ENCODE measurements at places on chromosomes 5 and 9.

DNA sequence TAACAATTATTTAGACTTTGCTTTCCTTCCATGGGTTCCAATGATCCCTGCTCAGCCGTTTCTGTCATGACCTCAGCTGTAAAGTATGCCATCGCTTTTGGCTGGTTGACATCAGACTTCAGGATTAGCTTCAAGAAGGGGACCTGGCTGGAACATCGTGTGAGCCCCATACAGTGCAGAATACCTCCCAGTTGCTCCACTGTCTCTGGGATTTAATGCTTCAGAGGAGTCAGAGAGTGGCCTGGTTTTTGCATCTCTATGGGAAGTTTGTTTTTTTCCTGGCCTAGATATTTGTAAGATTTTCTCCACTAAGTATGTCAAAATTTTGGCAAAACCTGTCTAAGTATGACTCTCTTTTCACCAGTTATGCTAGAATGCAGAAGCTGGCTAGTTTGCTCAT, 216.9 kb downstream of the GABBR2 start:
- no peak for DNase-seq

- DNase-seq, result no peak
Observed at GRCh38 chr5:62299600-62299999, 6.4 kb upstream of the KIF2A start.

DNA sequence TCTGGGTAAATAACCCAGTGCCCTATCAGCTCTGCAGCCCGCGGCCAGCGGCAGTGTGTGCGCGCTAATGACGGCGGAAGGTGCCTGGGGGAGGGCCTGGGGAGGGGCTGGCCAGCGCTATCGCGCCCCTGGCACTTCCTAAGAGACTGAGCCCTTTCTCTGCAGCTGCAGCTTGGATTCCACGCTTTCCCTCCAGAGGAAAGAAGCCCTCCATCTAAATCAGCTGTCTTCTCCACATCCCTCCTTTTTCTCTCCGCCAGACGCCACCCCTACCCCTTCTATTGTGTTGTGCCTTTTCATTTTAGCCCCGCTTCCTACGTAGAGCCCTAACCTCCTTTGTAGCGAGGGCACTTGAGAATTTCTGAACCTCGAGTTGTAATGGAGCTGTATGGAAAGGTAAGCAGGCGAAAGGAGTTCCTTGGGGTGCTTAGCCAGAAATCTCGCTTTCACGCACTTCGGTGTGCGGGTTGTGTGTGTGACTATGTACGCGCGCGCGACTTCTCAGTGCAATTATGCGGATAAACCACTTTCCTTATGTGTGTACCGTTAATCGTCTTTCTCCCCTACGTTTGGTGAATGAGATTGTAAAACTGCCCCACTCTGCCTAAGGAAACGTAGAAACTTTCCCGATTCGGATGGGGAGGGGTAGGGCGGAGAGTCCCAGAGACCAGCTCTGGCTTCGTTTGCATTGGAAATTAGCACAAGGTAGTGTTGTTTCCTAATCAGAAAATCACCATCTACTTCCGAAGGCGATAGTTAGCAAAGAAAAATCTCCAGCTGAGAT, 664 bp upstream of the RAB3C start:
- no peak for DNase-seq

DNA sequence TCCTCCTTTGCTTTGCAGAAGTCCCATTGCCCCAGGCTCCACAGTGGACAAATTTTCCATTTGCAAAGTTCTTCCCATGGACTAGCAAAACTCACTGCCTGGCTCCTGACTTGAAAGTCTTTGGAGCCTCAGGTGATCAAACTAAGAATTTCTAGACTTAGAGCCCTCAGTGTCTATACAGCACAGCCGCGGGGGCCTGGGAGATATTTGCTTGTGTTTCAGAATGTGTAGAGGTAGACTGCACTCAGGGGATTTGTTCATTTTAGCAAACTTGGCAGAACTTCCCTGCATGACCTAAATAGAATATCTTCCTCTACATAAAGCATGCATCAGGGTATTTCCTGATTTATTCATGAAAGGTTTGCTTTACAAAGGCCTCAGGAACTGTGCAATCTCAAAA, 384.2 kb upstream of the ZNF462 start:
- DNase-seq, result no peak

GRCh38 chr9:33120620-33121019, 44.1 kb upstream of the SMU1 start:
- DNase-seq, result no peak

- no peak for DNase-seq
Observed at GRCh38 chr9:37066139-37066725, 32.2 kb upstream of the PAX5 start.

GRCh38 chr5:139689631-139690063, 41.5 kb downstream of the CXXC5 start:
- no peak for DNase-seq

DNA sequence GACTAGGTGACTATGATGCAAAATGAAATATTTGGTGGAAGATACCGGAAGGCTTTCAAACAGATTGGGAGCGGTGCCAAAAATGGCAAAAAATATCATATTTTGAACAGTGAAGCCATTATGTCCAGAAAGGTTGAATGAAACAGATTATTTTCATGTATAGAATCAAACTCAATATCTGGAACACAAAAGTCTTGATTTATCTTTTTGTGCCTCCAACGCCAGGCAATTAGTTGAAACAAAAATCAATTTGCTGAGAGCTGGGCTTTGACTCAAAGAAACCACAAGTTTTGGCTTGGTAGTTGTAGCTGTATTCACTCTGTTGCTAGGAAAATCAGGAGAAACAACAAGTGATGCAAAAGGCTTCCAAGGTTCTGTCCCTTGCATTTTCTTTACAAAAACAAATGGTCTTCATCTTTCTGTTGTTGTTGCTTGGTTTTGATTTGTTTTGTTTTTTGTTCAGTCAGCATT, 421.7 kb upstream of the TYRP1 start:
- no peak for DNase-seq

DNA sequence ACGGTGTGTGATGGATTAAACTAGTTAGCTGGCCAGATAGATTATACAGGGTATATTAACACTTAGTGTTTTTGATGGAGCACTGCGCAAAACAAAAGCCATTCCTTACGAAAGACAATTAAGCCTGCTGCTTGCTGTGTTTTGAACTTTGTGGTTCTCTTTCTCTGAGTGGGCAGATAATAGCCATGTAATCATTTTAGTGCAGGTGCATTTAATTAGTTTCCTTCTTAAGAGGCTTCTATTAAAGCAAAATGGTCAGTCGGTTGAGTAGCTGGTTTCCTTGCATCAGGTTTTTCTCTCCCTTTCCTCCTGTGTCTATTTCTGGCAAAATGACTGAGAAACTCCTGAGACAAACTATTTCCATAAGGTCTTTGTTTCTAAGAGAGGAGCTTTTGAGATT, 512.5 kb downstream of the DMAC1 start:
- DNase-seq, result no peak

- no peak for DNase-seq
Observed at GRCh38 chr5:83654427-83654994, 66.1 kb downstream of the HAPLN1 start.

DNA sequence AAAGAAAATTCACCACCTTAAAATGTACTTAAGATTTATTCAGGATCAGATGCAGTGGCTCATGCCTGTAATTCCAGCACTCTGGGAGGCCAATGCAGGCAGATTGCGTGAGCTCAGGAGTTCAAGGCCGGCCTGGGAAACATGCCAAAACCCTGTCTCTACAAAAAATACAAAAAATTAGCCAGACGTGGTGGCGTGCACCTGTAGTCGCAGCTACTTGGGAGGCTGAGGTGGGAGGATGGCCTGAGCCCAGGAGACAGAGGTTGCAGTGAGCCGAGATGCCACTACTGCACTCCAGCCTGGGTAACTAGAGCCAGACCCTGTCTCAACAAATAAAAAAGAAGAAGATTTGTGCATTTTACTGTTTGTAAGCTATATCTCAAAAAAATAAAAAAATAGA, 34.7 kb upstream of the GFPT2 start:
- no peak for DNase-seq

DNA sequence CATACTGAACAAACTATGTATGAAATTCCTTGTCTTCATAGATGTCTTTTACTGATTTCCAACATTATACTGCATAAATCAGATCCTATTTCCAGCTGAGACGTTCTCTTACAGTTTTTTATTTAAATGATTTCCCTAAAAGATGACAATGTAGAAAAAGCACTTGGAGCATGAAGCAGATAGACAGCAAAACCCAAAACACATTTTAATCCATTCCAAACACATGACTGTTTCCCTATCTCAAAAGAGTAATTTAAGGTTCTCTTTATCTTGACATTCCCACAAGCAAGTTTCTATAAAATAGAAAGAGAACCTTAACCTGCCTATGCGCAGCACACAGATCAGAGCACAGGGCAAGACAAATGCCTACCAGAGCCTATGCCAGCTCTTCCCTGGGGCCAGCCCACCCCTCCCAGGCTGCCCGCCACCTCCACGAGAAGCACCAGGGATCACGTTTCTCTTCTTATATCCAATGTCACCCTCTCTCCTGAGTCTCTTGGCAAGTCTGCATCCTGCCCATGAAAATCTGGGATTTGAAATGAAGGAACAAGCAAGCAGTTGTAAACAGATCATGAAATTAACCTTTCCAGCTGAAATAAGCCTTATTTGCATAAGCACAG, 52.4 kb downstream of the RETREG1 start:
- no peak for DNase-seq

GRCh38 chr9:108270561-108270960, 585.2 kb downstream of the ACTL7B start:
- no peak for DNase-seq

DNA sequence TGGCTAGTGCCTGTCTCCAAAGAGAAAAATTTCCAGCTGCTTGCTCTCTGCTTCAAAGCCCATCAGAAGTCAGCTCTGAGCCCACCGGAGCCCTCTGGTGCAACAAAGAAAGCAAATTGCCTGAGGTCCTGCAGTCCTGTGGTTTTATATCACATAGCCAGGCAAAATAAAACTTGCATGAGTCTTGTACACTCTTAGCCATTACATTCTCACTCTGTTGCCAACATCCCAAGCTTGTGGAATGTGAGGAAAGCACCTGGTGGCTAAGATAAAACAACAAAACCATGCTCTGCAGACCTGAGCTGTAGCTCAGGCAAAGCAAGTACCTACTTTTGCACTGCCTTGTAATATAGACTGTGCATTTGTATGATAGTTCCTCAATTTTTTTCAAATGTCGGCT, 133.7 kb downstream of the GPBP1 start:
- no peak for DNase-seq

DNA sequence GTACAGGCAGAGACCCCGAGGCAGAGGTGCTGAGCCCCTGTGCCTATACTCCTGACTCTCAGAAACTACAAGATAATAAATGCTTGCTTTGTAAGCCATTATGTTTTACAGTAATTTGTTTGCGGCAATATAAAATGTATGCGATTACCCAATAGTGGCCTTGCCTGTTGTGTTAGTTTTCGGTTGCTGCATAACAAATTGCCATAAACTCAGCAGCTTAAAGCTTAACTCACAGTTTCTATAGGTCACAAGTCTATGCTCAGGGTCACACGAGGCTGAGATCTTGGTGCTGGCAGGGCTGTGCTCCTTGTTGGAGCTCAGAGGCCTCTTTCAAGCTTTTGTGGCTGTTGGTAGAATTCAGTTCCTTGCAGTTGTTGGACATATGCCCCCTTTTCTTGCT, 114.8 kb downstream of the COL23A1 start:
- DNase-seq, result no peak

DNA sequence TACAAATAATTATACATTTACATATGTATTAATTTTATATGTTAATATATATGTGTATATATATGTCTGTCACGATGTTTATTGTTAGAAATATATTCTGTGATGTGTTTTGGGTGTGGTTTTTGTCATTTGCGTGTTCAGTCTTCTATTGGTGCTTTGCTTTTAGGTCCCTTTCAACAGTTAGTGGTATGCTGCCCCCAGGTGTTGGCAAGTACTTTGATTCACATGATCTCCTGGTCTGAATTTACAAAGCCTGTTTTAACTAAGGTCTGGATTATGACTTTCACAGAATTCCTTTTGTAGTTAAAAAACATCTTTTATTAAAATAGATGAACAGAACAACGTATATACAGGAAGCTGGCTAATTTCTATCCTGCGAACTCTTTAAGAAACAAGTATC, 271.5 kb downstream of the CCDC171 start:
- DNase-seq, result no peak

GRCh38 chr9:127415141-127415540, 9.0 kb upstream of the ZNF79 start:
- DNase-seq, result no peak

DNA sequence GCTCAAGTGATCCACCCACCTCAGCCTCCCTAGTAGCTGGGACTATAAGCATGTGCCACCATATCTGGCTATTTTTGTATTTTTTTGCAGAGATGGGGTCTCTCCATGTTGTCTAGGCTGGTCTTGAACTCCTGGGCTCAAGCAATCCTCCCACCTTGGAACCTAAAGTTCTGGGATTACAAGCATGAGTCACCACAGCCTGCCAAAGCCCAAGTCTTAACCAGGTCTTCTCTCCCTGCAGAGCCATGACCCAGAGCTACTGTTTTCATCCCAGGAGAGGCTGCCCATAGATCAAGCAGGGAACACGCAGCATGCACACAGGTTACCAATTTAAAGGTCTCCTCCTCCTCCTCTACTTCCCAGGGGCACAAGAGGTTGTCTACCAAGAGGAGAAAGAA, 29.7 kb downstream of the PCDHGC5 start:
- DNase-seq, result no peak

- DNase-seq, result no peak
Observed at GRCh38 chr9:79408617-79409016, 163.1 kb upstream of the TLE4 start.

DNA sequence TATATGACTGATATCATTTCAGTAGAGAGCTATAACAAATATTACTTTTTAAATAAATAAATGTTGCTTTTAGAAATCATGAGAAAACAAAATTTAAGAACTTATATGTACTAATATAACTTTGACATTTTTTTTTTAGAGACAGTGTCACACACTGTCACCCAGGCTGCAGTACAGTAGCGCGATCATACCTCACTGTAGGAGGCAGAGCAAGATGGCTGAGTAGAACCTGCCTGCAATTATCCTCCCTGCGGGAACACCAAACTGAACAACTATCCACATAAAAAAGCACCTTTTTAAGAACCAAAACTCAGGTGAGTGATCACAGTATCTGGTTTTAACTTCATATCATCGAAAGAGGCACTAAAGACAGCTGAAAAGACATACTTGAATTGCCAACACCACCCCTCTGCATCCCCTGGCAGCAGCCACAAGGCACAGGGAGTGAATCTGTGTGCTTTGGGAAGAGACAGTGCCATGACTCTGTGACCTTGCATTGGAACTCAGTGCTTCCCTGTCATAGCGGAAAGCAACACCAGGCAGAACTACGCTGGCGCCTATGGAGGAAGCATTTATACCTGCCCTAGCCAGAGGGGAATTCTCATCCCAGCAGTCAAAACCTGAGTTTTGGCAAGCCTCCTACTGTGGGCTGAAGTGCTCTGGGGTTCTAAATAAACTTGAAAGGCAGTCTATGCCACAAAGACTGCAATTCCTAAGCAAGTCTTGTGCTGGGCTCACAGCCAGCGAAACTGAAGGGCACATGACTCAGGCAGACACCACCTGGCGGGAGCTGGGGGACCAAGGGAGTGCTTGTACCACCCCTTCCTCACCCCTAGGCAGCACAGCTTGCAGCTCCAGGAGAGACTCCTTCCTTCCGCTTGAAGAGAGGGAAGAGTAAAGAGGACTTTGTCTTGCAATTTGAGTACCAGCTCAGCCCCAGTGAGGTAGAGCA, 142.7 kb downstream of the FBXL17 start:
- no peak for DNase-seq

All from activated CD4-positive, alpha-beta T cell treated with anti-CD3 and anti-CD28 coated beads for 24 hours (primary cell).